Ecto neural progenitor cell (in vitro differentiated cells): ENCODE measurements at places on chromosomes 4 and X.
A peak's percentile ranks its signal among the peaks of the same experiment; 100 is the strongest.

GRCh38 chr4:20178902-20179576, 72.7 kb upstream of the SLIT2 start:
- no peak for DNase-seq

GRCh38 chr4:188433741-188434315, 294.6 kb downstream of the TRIML1 start:
- no peak for DNase-seq

- peak; percentile 49 for DNase-seq
Measured at GRCh38 chr4:59655996-59656395, 1544.1 kb upstream of the ADGRL3 start.

GRCh38 chr4:38176165-38176564, 216.0 kb downstream of the PTTG2 start:
- no peak for DNase-seq

DNA sequence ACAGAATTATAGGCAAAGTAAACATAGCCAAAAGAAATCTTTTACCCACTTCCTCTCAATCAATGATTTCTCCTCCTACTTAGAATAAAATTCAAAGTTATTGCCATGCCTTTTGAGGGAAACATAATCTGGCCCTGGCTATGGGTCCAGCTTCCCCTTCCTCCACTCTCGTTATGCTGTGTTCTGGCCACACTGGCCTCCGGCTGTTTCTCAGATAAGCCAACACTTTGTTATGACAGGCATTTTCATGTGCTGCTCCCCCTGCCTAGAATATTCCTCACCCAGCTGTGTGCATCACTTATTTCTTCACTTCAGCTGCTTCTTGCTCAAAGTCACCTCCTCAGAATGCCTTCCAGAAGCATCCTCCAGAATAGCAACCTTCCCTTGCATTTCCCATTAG, 386.6 kb upstream of the AADAT start:
- no peak for DNase-seq

DNA sequence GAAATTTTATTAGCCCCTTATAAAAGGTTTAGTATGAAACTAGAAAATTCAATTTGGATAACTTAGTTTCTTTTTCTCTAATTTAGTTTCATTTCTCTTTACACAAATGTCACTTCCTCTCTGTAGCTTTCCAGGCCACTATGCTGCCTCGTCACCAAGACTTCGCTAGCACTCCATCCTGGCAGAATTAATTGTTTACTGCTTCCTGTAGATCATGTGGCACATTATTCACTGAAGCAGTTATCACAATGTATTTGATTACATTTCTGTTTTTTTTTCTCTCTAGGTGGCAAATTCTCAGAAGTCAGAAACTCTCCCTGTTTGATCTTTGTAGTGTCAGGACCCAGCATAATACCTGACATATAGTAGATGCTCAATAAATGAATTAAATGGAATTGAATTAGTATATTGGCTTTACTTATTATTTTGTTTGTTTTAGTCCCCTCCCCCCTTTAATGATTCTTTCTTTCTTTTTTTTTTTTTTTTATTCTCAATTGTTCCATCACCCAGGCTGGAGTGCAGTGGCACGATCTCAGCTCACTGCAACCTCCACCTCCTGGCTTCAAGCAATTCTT, 9.3 kb upstream of the SAT1 start:
- DNase-seq = no peak

- DNase-seq = no peak
Measured at GRCh38 chr4:30538794-30539193, 181.4 kb upstream of the PCDH7 start.

GRCh38 chrX:69149466-69150280, 15.6 kb downstream of the PJA1 start:
- DNase-seq = peak; percentile 80

DNA sequence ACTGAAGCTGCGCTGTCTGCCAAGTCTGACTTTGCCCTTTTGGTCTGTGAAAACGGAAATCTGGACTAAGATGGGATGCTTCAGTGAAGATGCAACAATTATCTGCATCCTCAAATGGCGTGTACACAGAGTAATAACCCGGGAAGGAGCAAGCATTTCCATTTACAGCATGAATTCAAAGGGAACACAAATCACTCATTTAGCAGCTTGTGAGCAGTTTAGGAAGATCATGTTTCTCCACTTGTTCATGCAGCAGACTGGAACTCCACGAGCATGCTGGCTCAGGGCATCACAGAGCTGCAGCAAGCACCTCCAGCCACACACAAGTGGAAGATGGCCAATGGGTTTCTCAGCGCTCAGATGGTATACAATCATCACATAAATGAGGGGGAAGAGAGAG, 175.5 kb downstream of the NLGN4X start:
- no peak for DNase-seq

DNA sequence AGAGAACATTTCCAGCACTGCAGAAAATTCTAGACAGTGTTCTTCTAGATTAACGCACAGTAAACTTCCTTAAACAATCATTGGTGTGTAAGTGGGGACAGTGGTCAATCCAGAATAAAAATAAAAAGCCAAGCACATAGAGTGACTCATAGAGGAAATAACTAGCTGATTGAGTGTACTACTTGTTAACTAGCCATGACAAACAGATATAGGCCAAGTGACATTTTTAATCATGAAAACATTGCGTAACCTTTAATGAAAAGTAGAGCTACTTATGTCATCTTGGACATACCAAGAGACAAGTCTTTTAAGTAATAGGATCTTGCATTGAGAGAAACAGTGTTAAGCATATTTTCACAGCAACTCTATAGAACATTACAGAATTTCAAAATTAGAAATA, 233.9 kb upstream of the MAB21L2 start:
- no peak for DNase-seq

GRCh38 chrX:69032601-69033000, 132.7 kb downstream of the PJA1 start:
- peak; percentile 36 for DNase-seq
